Activated CD4-positive, CD25-positive, alpha-beta regulatory T cell (primary cell): ENCODE measurements at places on chromosomes 3 and 15.

- DNase-seq, result peak; percentile 17
Observed at GRCh38 chr3:97821287-97821773, 481 bp upstream of the CRYBG3 start.

DNA sequence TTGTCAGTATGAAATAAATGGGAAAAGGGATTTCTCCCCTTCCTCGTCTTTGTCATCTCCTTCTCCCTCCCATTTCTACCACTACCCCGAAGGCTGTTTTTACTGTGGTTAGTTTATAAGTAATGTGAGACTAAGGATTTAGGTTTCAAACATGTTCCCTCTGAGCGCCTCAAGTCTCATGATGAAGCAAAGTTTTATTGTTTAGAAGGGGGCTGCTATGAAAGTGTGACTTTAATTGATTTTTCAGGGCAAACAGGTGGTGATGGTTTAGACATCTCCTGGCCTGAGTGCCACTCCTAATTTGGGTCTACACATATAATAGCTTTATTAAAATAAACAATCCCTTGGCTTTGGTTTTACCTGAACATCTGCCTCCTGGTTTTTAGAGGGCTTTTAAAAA is 185.5 kb downstream of the MCTP2 start:
- no peak for DNase-seq

DNA sequence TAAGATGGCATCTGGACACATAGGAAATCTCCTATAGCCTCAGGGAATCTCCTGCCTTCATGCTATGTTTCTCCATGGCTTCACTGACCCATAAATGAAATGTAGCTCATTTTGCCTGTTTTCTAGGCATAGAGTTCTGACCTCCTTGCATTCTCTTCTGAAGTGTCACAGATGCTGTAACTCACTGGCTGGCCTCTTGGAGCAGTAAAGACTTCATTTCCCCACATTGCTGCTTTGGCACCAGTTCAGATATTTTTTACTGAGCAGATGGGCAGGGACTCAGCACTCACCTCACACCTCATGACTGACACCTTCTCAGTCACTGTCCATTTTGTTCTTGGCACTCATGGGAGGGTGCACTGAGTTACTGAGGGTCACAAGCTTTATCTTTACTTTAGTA is 286.7 kb upstream of the TGFBR2 start:
- peak; percentile 1 for DNase-seq

GRCh38 chr3:117567906-117568305 is 858.3 kb downstream of the TUSC7 start:
- no peak for DNase-seq

DNA sequence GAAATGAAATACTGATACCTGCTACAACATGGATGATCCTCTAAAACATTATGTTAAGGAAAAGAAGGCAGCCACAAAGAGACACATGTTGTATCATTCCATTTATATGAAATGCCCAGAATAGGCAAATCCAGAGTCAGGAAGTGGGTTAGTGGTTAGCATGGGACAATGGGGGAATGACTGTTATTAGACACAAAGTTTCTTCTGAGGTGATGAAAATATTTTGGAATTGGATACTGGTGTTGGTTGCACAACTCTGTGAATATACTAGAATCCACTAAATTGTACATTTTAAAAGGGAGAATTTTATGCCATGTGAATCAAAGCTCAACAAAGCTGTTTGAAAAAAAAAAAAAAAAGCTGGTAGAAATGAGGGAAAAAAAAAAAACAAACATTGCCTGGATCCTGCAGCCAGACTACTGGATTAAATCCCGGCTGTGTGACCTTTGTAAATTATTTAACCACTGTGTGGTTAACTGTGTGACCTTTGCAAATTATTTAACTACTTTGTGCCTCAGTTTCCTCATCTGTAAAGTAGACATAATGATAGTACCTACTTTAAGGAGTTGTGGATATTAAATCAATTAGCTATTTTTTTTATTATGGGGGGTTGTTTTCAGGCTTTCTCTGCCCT is 75.6 kb upstream of the PRICKLE2 start:
- DNase-seq, result no peak

GRCh38 chr3:69665026-69665737 is 74.1 kb upstream of the MITF start:
- DNase-seq, result no peak

DNA sequence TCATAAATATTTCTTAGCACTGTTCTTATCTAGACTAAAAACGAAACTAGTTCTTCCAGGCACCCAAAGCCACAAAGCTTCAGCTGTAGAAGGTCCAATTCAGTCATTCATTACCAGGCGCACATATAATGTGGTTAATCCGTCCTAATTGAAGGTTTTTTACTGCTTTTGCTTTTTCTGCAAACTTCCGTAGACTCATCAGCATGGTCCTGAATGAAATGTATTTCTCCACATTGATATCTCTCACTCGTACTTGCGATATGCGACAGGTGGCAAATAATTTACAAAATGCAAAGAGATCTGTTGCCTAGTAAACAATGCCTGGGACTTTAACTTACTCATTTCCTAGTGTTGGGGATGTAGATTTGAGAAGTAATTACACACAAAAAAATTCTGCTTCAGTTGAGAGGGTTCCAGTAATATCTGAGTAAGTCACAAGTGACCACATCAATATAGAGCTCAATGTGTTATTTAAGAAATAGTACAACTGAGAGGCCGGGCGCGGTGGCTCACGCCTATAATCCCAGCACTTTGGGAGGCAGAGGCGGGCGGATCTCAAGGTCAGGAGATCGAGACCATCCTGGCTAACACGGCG is 75.0 kb upstream of the MBNL1 start:
- DNase-seq, result no peak

GRCh38 chr3:160398820-160399124 is 253 bp downstream of the IFT80 start:
- no peak for DNase-seq

- no peak for DNase-seq
Observed at GRCh38 chr3:64676831-64677230, 11.0 kb downstream of the ADAMTS9 start.

GRCh38 chr15:89630260-89630659 is 25.0 kb downstream of the KIF7 start:
- DNase-seq, result no peak

- DNase-seq, result no peak
Observed at GRCh38 chr3:40437889-40438288, 19.2 kb upstream of the RPL14 start.

DNA sequence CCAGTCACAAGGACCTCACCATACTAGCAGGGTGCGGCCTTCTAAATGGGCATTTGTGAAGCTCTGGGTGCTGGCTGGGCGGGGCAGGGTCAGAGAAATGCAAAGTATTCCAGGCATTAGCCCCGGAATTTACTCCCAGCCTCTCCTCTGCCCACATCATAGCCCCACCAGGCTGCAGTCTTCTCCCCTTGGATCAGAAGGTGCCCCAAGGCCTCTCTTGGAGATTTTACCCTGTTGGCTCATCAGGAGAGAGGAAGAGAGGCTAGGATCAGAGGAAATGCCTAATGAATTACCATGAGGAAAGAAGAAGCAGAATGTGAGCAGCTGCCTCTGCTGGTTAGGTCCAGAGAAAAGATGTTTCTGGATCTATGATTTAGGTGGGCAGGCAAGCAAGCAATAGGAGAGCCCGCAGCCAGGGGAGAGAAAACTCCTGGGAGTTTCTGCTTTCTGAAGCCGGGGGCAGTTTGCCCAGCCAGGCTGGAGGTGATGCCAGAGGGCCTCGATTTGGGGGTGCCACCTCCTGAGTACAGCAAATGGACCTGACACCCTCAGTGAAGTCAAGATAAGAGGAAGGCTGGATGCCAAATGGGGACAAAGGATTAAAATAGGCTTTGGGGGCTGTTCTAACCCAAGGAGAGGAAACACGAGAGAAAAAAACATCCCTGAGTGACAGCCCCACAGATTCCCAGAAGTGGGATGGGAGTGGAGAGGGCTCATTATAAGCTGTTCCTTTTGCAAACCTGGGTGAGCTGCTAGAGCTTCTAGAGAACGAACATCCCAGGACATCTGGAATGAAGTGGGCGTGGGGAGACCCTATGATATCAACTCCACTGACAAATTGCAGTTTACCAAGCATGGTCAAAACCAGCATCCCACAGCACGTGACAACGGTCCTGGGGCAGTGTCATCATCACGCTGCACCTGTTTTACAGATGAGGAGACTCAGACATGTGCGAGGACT is 65.4 kb downstream of the BDH1 start:
- no peak for DNase-seq

DNA sequence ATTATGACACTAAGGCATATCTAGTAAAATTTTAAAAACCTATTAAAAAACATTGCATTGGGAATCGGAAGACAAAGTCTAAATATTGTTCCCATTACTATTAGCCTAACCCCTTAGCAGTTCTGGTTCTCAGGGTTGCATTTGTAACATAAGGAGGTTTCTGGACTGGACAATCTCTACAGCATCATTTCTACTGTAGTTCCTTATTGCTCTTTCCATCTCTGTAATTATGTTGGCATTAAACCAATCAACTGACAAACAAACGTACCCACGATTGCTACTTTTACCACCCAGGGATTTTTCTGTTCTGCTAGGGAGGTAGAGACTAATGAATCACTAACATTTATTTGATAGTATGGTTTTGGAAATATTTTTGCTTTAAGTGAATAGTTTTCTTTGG is 190.8 kb downstream of the CBLB start:
- no peak for DNase-seq

- no peak for DNase-seq
Observed at GRCh38 chr15:80945605-80946004, 44.0 kb downstream of the MESD start.

DNA sequence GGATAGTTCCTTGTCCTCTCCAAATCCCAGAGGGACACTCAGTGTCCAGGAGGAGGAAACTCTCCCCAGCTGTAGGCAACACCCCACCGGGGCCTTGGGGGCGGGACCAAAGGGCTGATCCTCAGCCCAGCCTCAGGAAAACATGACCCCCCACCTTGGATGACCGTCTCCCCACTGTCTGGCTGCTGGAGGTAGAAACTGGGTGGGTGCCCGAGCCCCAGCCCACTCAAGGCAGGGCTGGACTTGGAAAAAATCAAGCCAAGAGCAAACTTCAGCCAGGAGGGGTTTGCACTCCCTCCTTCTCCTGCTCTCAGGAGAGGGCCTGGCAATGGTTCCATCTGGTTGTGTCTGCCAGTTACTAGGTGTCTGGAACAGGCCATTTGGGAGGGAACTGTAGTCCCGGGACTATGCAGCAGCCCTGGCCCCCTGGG is 3.6 kb upstream of the RASL12 start:
- DNase-seq, result no peak

- DNase-seq, result peak; percentile 46
Observed at GRCh38 chr15:75042730-75043508, 19.5 kb downstream of the PPCDC start.

GRCh38 chr15:36039996-36040572 is 494.1 kb upstream of the DPH6 start:
- DNase-seq, result no peak

DNA sequence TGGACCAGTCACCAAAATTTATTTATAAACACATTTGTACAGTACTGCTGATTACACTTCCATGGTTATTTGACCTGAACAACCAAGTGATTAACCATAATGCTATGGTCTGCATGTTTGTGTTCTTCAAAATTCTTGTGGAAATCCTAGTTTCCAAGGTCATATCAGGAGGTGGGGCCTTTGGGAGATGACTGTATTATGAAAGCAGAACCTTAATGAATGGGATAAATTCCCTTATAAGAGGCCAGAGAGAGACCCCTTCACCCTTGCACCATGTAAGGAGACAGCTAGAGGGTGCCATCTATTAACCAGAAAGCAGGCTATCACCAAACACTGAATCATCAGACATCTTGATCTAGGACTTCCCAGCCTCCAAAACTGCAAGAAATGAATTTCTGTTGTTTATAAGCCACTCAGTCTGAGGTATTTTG is 1.9 kb downstream of the SCAPER start:
- no peak for DNase-seq

GRCh38 chr3:134542287-134542958 is 56.6 kb downstream of the CEP63 start:
- DNase-seq, result no peak

- DNase-seq, result no peak
Observed at GRCh38 chr3:21618695-21619094, 132.3 kb downstream of the ZNF385D start.

DNA sequence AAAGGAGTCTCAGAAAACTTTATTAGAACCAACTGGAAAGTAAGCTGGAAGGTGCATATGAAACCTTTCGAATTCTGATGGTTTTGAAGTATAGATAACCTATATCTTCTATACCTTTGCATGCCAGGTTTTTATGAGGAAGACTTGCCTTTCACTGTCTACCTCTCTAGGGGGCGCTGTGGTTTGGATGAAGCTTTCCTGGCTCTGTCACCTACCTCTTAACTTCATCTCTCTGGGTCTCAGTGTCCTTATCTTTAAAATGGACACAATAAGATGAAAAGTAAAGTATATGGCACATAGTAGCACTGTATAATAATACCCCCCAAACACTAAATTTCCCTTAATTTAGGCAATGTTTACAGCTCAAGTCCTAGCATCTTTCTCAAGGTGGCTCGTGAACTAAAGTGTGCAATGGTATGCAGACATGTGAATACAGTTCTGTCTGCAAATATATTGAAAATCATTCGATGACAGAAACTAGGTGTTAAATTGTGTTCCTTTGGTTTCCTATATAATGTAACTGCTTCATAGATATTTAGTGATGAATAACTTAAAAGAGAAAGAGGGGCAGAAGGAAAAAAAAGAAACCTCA is 314.3 kb downstream of the CHST2 start:
- no peak for DNase-seq

DNA sequence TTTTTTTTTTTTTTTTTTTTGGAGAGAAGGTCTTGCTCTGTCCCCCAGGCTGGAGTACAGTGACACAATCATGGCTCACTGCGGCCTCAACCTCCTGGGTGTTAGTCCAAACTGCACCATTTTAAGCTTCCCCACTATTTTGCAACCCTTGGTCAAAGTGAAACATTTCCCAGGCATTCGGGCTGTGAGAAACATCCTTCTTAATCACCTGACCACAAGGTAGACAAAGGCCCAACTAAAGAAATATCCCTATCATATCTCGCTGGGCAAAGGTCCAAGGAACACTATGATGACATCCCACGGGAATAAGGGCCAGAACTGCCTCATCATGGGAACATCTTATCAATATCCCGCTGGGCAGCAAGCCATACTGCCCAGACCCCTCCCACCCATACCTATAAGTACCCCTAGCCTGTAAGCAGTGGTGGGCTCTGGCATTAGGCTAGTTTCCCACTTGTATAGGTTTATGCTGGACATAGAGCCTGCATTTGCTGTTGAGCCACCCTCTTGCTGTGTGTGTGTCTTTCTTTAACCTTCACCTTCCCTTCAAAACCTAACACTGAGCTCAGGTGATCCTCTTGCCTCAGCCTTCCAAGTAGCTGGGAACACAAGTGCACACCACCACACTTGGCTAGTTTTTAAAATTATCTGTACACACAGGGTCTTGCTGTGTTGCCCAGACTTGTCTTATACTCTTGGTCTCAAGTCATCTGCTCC is 95.2 kb downstream of the SEMA5B start:
- DNase-seq, result no peak

- no peak for DNase-seq
Observed at GRCh38 chr3:17431484-17432045, 310.9 kb downstream of the TBC1D5 start.

DNA sequence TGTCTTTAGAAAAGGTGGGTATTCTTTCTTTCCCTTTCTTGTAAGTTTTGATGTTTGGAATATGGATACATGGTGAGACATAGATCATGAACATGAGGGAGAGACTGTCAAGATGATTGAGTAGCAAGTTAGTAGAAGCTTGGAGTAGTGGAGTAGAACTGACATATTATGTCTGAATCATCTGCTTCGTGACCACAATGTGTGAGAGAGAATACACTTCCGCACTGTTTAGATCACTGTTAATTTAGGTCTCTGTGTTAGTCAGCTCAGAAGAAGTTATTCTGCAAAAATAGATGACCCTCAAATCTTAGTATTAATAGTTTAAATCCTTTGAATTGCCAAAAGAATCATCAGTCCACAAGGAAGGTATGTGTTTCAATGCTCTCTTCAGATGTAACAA is 151.0 kb downstream of the OXSM start:
- DNase-seq, result no peak
